ENCODE measurements at places on chromosomes 5 and 9. TPM values are rescaled to one million over a fixed set of nuclear protein-coding genes. Genes with fewer than 3 reads are reported as not detected.

GRCh38 chr5:138999674-139000073, 124.5 kb upstream of the LRRTM2 start:
- DNase-seq, result no peak

- peak; percentile 95 for DNase-seq
Measured at GRCh38 chr5:111829701-111830100, 72.7 kb upstream of the NREP start.

DNA sequence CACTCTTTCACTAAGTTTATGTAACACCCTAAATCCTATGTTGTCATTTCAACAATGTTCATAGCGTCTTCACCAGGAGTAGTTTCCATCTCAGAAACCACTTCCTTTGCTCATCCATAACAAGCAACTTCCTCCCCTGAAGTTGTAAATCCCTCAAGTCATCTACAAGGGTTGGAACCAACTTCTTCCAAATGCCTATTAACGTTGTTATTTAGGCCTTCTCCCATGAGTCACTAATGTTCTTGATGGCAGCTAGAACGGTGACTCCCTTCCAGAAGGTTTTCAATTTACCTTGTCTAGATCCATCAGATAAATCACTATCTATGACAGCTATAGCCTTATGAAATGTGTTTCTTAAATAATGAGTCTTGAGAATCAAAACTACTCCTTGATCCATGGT, 73.3 kb upstream of the TARS1 start:
- DNase-seq, result no peak

DNA sequence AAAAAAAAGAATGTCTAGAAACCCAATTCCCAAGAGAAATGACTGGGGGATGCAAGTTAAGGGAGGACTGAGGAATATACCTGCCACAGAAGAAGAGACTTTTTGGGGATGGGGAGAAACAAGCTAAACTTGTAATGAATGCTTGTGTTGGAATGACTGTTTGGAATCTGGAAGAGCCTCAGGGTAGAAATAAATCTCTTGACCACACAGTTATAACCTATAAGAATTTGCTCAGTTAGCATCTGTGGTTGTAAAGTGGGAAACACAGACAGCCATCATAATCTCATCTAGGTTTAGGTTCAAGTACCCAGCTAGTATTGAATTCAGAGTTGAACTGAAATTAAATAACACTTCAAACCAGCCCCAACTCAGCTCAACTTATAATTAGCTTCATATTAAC, 678.3 kb upstream of the CHD1 start:
- no peak for DNase-seq

DNA sequence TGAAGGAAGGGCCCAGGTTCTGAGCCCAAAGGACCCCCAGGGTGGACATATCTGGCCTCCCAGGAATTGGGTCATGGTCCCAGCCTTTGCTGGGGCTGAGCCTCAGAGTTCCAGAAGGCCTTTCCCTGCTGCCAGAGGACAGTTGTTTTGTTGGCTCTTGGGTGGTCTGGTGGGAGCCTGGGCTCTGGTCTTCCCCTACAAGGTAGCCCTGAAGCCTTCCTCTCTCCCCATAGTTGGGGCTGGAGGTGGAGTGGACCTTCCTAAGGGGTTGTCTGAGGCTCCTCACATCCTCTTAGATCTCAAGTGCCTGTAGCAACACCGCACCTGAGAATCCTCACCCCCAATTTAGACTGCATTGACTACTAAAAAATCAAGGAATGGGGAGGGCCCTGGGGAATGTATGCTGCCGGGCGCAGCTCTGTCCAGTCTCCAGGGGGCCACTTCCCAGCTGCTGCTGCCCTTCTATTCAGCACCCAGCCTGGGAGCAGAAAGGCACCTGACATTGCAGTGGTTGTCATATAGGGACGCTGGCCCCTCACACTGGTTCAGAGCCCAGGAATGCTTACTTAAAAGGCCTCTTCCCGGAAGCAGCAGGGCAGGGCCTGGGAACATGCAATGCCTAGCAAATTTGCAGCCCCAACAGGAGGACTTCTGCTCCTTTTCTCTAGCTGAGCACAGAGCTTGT, 66.4 kb downstream of the IL31RA start:
- DNase-seq, result no peak

GRCh38 chr9:18438300-18438925, 35.5 kb upstream of the ADAMTSL1 start:
- DNase-seq, result peak; percentile 59

DNA sequence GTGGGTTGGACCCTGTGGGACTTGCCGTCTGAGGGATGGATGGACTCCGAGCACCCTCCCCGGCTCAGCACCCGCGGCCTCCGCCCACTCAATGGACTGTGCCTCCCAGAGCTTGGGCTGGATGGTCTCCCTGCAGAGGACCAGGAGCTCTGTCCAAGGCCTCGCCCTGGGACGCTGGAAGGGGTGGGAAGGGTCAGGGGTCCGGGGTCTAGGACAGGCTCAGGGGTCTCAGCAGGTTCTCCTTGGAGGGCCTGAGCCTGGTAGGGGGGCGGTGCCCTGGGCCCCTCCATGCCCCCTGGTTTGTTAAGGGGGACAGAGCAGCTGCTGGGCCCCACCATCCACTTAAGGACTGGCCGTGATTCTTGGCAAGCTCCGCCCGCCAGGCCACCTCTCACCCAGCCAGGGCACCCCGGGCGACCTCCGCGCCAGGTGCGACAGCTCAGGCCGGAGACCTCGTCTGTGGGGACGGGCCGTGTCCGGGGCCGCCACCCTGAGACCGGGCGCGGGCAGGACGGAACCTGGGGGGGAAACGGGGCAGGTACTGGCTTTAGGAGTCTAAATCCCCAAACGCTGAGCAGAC, 29.2 kb downstream of the EXOC3 start:
- DNase-seq, result no peak

DNA sequence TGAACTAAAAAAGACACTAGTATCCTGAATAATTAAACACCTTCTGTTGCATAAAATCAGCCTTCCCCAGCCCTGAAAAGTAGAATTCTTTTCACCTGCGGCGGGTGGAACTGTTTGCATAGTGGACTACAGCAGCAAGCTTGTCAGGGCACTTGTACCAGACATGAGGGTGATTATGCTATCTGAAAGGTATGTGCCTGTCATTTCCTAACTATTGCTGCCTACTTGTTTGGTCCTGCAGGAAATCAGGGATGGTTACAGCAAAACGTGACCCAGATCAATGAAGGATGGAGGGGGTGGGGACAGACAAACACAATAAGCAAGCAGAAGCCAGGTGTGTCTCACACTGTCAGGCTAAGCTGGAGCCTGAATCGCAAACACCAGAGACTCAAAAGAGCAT, 385.6 kb downstream of the MLLT3 start:
- no peak for DNase-seq

DNA sequence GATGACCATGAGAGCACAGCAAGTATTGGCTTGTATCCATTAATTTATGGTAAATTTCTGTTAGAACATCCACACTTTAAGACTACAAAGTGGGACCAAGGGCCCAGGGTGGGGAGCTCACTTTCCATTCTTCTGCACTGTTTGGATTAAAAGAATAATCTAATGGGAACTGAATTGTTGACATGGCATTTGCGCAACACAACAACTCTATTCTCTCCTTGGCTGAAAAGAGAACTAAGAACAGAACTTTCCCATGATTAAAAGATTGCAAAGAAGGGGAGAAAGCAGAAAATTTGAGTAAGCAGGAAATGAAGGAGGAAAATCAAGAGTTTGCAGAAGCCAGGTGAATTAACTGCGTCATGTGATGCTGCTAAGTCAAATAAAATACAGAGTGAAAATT, 143.4 kb downstream of the HINT1 start:
- no peak for DNase-seq

DNA sequence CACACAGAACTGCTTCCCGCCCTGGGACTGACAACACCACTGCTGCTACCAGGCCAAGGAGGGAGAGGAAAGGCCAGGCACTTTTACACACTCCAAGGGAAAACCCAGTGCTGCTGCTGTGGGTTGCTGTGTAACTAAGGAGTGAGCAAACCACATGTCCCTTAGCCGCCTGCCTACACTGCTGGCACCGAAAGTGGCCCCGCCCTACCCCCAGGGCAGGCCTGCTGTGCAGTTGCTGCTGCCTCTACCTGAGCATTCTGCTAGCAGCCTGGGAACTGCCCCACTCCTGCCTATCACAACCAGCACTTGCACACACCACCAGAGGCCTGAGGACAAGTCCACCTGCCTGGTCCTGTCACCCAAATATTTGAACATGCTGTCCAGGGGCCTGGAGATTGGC, 740.9 kb downstream of the DTWD2 start:
- no peak for DNase-seq

DNA sequence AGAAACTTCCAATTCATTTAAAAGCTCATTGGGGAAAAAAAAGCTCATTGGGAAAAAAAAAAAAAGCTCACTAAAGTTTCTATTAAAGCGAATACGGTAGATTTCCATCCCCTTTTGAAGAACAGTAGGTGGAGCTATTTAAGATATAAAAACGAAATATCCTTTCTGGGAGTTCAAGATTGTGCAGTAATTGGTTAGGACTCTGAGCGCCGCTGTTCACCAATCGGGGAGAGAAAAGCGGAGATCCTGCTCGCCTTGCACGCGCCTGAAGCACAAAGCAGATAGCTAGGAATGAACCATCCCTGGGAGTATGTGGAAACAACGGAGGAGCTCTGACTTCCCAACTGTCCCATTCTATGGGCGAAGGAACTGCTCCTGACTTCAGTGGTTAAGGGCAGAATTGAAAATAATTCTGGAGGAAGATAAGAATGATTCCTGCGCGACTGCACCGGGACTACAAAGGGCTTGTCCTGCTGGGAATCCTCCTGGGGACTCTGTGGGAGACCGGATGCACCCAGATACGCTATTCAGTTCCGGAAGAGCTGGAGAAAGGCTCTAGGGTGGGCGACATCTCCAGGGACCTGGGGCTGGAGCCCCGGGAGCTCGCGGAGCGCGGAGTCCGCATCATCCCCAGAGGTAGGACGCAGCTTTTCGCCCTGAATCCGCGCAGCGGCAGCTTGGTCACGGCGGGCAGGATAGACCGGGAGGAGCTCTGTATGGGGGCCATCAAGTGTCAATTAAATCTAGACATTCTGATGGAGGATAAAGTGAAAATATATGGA, at the start of gene PCDHGA12:
PCDHGA12 (plus strand) TSS at position 176 of the 782 bp plus-strand sequence; CDS start at position 429, 253 bp downstream.
- DNase-seq, result peak; percentile 88

DNA sequence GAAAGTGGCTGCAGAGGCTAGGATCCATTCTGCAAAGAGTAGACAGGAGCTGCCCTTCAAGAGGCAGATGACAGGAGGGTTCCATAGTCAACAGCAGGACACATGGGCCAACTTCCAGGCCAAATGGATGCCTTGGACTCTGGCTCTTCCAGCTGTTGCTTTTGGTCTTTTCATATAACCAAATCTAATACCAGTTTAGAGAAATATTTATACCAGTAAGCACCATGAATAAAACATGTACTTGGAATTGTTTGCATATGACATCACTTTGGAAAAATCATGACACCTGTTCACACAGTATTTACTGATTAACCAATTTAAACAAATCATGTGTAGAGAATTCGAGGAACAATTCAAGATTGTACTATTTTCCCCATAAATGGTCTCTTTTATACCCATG, 481.3 kb downstream of the DMRT2 start:
- no peak for DNase-seq

DNA sequence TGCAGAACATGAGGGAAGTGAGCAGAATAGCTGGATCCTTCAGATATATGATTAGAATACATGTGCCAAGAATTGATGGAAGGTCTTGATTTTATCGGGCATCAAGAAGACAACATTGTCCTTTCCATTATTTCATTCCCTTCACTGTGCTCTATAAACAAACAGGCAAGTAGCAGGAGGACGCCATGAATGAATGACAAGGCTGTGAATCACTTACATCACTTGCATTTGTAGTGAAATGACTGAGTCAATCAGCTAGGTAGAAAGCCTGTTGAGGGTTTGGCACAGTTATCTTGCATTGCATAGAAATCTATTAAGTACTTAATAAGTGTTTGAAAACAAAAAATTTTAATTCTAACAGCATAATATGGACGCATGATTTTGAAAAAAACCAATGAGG, 548.8 kb upstream of the IZUMO3 start:
- DNase-seq, result no peak

DNA sequence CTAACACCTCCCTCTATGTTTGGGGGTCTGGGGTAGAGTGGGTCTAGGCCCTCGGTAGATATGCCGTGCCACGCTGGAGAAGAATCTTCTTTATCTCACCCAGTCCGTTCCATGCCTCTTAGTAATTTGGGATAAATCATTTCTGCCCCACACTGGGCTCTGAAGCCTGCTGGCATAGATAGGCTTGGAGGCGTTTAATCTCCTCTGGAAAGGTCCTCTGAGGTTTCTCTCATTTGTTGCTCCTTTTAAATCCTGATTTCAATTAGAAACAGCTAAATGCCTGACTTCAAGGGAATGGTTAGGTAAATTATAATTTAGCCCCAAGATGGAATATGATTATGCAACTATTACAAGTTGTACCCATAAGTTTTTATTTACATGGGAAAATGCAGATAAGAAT, 57.8 kb upstream of the AKNA start:
- DNase-seq, result no peak

DNA sequence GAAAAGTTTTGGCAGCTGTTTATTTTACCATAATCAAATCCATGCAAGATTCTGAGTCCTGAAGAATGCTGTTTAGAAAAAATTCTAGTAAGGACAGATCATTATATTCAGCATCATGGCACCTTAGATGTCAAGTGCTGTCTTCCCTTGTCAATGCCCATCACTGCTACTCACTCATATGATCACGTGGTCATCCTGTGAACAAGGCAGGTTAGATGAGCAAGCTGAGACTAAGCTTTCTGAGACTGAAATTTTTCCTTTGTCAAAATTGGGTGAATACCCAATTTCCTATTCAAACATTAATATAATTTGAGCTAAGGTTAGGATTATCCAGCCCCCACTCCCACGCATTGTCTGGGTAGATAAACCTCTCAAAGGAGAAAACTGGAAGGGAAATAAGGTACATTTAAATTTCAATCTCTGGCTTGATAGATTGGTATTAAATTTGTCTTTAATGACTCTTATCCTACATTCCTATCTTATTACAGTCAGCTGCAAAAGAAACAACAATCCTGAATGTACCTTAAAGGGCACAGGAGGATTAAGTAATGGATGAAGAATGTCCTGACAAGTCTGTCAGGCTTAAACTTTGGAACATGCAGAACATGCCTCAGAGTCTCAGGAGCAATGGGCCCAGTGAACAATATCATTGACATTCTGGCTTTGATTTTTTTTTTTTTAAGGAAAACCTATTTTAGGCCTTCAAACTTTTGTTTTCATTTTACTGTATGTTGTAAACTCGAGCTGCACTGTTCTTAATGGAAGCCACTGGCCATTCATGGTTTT, 148.7 kb upstream of the RANBP3L start:
- peak; percentile 19 for DNase-seq

The BAAT gene
- not detected for total RNA-seq

The MEIKIN gene
- total RNA-seq, result not detected

The TMC1 gene
- 0.29 TPM for total RNA-seq

The SPATA31D4 gene
- total RNA-seq, result not detected

The ZNF879 gene
- total RNA-seq, result 2.5 TPM

The OMD gene
- total RNA-seq, result not detected

The CDC20B gene
- not detected for total RNA-seq

The BRINP1 gene
- under 0.01 TPM for total RNA-seq

The TTC16 gene
- not detected for total RNA-seq

The POMT1 gene
- 12.5 TPM for total RNA-seq

The EIF4E1B gene
- not detected for total RNA-seq

The EFNA5 gene
- total RNA-seq, result 2.6 TPM

The SAXO1 gene
- not detected for total RNA-seq
